ENCODE measurements at places on chromosomes 11 and 22.

DNA sequence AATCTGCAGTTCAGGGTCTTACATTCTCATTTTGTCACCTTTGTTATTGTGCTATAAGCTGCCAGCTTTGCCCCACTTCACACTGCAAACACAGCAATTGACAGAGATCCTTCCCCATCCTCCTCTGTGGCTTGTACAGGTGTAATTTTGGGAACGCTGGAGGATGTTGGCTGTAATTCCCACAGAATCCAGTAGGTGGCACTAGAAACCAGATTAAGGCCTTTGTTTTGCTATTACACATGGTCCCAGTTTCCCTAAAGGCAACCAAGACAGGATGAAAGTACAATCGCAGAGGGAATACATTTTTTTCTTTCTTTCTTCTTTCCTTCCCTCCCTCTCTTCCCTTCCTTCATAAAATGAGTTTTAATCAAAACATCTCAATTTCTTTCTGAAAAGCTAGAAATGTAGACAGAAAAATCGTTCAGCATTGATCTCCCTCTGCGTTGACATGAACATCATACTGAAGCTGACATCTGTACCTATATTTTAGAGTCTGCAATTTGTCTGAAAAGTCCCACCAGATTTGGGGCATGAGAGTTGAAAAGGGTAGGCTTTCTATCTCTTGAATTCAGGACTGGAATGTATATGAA lies 21.3 kb upstream of the NELL1 start:
- peak; percentile 19 for DNase-seq

DNA sequence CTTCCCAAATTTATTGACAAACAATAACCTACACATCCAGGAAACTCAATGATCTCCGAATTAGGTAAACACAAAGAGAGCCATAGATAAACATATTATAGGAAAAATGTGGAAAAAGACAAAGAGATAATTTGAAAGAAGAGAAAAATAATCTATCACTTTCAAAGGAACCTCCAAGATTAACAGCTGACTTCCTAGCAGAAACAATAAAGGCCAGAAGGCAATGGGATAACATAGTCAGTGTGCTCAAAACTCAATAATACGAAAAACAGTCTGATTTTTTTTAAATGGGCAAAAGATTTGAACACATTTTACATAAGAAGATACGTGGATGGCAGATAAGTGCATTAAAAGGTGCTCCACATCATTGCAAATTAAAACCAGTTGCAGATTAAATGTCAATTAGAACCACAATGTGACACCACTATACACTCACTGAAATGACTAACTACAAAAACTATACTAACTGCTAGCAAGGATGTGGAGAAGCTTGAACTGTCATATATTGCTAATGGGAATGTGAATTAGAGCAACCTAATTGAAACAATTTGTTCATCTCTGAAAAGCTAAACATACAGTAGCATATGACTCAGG lies 300.4 kb downstream of the TMEM135 start:
- no peak for DNase-seq

DNA sequence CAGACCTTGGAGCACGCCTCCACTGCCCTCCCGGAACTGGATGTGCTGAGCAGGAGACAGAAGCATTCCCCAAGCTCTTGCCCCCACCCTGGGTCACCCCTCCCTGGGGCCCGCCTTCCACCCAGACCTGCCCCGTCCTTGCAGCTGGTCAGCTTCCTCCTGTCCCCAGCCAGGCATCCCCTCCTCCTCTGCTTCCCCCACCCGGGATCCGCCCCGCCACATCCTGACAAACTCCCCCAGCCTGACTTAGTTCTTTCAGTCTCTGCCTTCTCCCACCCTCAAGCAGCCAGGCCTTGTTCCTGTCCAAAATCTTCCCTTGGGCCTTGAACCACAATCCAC lies 1.1 kb upstream of the PLXNB2 start:
- no peak for DNase-seq

DNA sequence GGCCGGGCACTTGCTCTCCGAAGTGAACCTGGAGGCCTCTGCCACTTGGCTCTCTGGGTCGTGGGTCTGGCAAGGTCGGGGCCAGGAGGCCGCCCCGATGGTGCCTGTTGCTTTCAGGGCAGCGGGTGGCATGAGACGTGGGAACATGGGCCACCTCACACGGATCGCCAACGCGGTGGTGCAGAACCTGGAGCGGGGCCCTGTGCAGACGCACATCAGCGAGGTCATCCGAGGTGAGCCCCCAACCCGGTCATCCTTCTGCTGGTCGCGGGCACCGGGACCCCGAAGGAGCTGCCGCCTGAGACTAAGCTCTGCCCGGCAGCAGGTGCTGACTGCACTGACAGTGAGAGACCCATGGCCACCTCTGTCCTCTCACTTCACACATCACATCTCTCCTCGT lies 40.0 kb downstream of the SBF1 start:
- no peak for DNase-seq

DNA sequence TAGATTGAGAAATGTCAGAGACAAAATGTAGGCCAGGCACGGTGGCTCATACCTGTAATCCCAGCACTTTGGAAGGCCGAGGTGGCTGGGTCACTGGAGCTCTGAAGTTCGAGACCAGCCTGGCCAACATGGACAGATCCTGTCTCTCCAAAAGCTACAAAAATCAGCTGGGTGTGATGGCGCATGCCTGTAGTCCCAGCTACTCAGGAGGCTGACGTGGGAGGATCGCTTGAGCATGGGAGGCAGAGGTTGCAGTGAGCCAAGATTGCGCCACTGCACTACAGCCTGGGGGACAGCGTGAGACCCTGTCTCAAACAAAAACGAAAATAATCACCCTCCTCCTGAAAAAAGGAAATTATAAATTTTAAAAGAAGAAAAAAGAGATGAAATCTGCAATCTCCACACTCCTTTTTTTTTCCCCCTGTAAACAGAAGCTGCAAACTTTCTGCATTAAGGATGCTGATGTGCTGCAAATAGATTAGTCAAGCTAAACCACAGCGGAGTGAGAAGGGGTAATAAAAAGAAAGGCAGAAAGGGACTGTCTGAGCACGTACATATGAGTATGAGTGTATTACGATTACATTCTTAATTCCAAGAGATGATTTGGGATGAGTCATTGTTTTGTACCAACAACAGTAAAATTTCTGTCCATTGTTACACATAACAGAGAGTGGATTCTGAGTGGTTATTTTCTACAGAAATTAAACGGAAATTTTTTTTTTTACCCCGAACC lies 87.3 kb downstream of the SIK3 start:
- DNase-seq = no peak

DNA sequence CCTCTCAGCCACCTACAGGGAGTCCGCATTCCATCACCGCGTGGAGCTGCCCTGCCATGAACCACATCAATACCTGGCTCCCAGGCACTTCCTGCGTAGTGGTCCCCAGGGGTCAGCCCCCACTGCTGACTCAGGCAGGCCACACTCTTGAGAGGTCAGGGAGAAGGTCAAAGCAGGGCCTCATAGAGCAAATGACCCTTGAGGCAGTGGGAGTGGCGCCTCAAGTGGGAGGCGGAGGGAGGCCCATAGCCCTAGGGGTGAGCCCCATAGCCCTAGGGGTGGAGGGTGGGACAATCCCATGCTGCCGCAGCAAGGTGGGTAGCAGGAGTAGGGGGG lies 5.0 kb downstream of the PRDX5 start:
- no peak for DNase-seq

GRCh38 chr11:65300621-65301275 lies 13.9 kb upstream of the CDC42EP2 start:
- DNase-seq = no peak

- DNase-seq = peak; percentile 3
These were observed 57.6 kb downstream of the SYN3 start for GRCh38 chr22:33000342-33001280.

- no peak for DNase-seq
These were observed 13.2 kb downstream of the MYH9 start for GRCh38 chr22:36374603-36375024.

DNA sequence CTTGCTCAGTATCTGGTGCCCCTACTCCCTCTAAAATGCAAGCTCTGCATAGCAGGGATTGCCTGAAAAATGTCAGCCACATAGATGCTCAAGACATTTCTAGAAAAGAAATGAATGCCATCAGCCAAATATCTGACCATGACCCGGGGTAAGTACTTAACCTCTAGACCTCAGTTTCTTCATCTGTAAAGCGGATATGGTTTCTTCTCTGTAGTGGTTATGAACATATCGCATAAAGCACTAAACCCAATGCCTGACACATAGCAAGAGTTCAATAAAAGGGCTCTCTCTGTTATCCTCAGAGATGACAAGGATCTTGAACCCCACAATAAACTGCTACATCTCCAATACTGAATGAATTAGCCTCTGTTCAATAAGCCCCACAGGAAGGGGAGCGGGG lies 122.6 kb downstream of the ABTB2 start:
- DNase-seq = no peak

- no peak for DNase-seq
These were observed 421.8 kb downstream of the NTM start for GRCh38 chr11:131792243-131792642.

DNA sequence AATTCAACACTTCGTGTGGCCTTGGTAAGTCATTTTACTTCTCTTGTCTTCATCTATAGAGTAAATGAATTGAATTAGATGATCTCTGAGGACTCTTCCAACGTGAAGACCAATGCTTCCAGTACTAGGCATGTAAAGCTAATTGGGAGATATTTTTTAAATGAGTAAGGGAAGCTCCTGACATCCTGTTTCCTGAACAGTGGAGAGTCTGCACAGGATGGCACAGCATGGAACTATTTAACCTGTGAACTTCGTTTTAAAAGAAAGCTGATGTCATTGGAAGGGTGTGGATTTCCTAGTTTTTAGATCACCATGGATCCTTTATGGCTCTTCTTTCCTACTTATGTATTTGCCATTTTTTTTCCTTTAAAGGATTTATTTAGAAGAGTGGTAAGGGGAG lies 48.4 kb upstream of the HSD17B12 start:
- DNase-seq = no peak

GRCh38 chr11:70109006-70109405 lies 30.9 kb downstream of the ANO1 start:
- DNase-seq = no peak

GRCh38 chr11:131511794-131512193 lies 141.4 kb downstream of the NTM start:
- no peak for DNase-seq

DNA sequence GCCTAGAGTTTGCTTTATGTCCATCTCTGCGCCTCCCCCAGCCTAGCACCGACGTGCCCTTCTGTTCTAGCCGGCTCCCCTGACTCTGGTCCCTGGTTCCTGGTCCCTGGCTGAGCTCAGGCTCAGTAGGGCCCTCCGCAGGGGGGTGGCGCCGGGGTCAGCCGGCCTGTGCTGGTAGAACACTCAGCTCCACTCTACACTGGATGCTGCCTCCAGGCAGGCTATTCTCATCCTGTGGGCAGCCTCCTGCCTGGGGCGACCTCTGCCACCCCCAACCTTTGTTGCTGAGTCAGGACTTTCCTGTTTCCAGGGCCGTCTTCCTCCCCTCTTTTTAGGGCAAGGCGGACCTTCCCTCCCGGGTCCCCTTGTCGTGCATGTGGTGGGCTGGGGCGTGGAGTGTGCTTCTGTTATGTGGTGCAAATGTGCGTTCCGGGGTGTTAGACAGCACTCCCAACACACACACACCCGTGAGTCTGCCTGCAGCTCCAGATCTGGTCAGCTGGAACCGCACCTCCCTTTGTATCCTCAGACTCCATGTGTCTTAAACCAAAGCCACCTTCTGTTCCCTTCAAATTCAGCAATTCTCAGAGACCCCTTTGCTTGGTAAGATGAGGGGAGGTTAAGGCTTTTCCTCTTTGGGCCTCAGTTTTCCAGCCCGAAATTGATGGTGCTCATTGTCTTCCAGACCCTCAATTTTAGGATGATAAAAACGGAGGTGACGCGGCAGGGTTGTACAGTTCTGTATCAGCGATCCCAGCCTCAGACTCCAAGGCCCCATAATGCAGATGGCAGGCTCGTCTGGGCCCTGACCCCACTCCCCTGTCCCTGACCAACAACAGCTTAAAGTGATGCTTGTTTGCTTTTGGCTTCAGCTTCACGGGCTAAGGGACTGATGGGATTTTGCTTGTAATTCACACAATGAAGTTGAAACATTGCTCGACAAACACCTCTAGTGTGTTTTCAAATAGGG lies 1327.9 kb downstream of the BRD1 start:
- DNase-seq = no peak

DNA sequence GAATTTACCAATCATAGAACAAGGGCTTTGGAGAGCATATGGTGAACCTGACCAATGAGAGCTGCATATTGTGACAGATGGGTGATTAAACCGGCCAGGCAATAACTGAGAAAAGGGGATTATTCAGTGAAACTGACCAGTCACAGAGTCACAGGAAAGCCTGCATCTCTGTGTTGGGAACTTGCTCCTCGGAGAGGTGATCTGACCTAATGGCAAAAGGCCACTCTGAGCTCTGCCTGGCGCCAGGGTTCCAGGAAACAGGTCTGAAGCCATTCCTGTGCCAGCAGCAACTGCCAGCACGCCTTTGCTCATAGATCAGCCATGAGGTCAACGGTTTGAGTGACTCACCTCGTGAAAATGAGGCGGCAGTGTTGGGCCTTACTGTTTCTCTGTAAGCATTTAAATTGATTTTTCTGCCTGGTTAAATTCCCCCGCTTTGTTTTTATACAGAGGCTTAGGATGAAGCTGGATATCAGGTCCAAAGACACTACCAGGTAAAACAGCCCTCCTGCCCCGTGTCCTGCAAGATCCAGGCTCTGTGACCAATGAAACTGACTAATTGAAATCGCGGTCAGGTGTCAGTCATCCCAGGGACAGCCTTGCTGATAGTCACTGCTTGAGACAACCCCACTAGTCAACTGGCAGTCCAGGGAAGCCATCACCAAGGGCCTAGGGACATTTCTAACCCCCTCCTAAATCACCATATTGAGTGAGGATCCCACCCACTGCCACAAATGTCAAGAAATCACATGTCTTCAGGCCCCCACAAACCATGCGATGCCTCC lies 35.8 kb upstream of the MYOD1 start:
- DNase-seq = no peak

GRCh38 chr11:36010010-36010740 lies 66.3 kb downstream of the LDLRAD3 start:
- DNase-seq = no peak

- no peak for DNase-seq
These were observed 11.8 kb upstream of the THY1 start for GRCh38 chr11:119434591-119435330.

- no peak for DNase-seq
These were observed 145.3 kb upstream of the CTSC start for GRCh38 chr11:88482871-88483301.

- no peak for DNase-seq
These were observed 744.7 kb downstream of the KCNA4 start for GRCh38 chr11:29272019-29272654.

- no peak for DNase-seq
These were observed 866.2 kb downstream of the TBC1D22A start for GRCh38 chr22:47628477-47629272.
